ENCODE measurements at places on chromosomes 16 and 17.

GRCh38 chr16:72427783-72428331 is 255.9 kb upstream of the PMFBP1 start:
- no peak for DNase-seq

GRCh38 chr16:17328932-17329331 is 141.8 kb downstream of the XYLT1 start:
- DNase-seq: no peak

GRCh38 chr16:14415291-14415690 is 214.8 kb downstream of the PARN start:
- no peak for DNase-seq

DNA sequence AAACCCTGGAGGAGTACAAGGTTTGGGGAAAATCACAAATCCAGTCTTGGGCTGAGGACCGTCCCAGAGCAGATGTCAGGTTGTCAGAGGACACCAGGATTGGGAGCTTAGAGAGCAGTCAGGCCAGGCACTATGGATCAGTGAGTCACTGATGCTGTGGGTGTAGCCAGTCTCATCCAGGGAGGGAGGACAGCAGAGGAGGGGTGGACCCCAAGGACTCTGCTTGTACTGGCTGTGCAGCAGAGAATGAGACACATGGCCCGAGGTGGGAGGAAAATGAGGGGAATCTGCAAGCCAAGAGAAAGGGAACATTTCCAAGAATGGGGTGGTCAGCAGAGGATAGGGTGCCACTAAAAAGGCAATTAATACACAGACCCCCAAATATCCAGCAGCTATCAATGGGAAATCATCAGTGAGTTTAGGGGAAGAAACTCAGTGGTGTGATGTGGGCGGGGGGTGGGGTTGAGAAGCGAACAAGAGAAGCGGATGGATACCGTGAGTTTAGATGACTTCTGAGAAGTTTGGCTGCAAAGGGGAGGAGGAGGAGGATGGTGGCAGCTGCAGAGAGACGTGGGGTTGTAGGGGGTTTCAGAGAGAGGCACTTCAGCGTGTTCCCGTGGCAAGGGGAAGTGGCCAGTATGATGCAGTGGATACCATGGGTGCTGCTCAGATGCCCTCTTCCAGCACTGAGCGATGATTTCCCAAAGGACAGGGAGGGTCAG is 43.9 kb downstream of the ARHGAP27 start:
- no peak for DNase-seq

GRCh38 chr16:85112364-85112763 is at the start of gene CIBAR2:
CIBAR2 (minus strand) TSS chr16:85112472; CDS start chr16:85112352, 120 bp downstream.
- DNase-seq: no peak

DNA sequence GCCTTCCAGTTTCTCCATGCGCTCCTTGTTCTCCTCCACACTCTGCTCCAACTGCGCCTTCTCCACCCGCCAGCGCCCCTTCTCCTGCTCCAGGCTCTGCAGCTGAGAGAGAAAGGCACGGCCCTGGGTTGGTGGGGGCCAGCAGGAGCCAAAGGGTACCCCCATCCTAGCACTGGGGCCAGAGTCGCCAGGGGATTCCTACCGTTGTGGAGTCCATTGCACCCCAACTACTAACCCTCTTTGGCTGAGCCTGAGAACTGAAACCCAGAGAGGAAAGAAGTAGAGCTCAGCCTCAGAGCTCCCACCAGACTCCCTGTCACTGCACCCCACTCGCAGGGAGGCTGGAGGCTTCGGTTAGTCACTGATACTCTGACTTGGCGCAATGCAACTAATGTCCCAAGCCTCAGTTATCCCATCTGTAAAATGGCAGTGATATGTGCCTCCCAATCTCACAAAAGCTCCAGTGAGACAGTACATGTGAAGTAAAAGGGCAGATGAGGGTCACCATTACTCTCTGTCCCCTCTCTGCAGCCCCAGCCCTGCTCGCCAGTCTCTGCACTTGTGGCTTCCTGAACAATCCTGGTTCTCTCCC is 6.2 kb upstream of the SAMD14 start:
- no peak for DNase-seq

GRCh38 chr17:82843904-82844680 is 4.3 kb upstream of the ZNF750 start:
- no peak for DNase-seq

DNA sequence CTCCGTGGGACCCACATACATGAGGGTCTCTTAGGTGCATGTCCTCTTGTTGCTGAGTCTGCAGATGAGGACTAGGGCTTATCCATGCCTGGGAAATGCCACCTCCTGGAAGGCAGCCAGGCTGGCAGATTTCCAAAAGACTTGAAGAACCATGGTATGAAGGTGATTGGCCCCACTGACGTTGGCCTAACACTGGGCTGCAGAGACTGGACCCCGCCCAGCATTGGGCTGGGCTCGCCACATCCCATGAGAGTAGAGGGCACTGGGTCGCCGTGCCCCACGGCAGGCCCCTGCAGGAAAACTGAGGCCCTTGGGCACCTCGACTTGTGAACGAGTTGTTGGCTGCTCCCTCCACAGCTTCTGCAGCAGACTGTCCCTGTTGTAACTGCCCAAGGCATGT is 38.2 kb upstream of the IL21R start:
- DNase-seq: no peak

DNA sequence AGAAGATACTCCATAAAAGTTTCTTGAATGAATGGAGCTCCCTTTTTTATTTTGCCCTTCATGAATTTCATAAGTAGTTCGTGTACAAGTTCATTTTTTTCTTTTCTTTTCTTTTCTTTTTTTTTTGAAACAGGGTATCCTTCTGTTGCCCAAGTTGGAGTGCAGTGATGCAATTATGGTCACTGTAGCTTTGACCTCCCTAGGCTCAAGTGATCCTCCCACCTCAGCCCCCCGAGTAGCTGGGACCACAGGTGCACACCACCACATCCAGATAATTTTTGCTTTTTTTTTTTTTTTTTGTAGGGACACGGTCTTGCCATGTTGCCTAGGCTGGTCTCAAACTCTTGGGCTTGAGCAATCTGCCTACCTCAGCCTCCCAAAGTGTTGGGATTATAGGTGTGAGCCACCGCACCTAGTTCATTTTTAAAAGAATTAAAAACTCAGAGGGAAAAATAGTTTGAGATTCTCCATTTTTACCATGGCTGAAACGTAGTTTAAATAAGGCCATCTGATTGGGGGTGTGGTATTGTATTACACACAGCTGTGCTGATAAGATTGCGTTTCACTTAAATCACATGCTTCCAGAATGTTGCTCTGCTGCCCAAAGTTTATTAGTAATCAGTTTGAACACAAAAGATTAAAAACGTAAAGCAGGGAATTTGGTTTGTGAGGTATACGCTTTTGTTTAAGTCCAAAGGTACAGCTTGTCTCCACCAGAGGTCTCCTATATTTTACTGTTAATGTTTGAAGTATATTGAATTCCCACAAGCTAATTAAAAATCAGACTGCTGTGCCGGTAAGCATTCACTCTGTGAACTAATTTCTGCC is 154.1 kb downstream of the SOCS1 start:
- DNase-seq: no peak

GRCh38 chr17:43714465-43715149 is 44.0 kb downstream of the SOST start:
- no peak for DNase-seq

GRCh38 chr16:77856438-77857160 is 68.2 kb downstream of the VAT1L start:
- no peak for DNase-seq

DNA sequence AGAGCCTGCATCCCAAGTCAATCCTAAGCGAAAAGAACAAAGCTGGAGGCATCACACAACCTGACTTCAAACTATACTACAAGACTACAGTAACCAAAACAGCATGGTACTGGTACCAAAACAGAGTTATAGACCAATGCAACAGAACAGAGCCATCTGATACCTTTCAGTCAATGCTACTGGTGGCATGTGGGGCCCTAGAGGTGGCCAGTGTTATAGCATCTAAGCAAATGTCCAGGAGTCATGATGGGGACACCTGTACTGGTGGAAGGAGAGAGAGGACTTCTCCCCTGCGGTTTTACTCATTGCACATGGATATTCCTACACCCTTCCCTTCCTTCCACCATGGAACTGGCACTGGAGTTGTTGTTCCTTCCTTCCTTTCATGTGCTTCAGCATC is 6.0 kb upstream of the ASIC2 start:
- no peak for DNase-seq

GRCh38 chr17:8324132-8324531 is 14.1 kb downstream of the ARHGEF15 start:
- no peak for DNase-seq

DNA sequence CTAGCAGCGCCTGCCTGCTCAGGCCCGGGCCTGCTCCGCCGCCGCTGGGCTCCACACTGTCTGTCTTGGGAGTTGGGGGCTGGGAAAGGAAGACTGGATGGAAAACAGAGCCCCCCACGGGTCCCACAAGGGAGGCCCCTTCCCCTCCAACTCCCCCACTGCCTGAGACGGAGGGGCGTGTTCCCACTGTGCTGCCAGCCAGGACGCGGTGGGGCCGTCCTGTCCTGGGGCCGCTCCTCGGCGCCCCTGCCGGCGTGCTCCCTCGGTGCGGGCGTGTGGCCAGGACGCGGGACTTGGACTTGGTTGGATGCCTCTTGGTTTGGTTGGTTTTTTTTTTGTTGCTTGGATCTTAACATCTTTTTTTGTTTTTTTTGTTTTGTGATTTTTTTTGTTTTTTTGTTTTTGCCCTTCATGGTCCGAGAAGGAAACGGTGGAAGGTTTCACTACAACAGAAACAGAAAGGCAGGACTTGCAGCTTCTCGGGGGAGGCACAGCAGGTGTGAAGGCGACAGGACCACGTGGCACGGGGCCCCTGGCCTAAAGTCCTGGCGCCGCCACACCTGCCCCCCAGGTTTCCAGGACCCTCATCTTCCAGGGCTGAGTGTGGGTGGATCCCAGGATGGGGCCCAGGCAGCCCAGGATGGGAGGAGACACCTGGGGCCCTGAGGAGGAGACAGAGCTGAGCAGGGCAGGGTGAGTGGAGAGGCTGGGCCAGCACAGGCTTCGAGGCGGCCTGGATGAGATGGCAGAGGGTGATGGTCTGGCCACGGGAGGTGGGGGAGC is 16.0 kb downstream of the ENGASE start:
- no peak for DNase-seq

GRCh38 chr16:57394444-57394843 is 10.1 kb upstream of the CCL17 start:
- no peak for DNase-seq

- DNase-seq: no peak
These were observed 4.2 kb downstream of the LHX1 start for GRCh38 chr17:36941265-36942010.

DNA sequence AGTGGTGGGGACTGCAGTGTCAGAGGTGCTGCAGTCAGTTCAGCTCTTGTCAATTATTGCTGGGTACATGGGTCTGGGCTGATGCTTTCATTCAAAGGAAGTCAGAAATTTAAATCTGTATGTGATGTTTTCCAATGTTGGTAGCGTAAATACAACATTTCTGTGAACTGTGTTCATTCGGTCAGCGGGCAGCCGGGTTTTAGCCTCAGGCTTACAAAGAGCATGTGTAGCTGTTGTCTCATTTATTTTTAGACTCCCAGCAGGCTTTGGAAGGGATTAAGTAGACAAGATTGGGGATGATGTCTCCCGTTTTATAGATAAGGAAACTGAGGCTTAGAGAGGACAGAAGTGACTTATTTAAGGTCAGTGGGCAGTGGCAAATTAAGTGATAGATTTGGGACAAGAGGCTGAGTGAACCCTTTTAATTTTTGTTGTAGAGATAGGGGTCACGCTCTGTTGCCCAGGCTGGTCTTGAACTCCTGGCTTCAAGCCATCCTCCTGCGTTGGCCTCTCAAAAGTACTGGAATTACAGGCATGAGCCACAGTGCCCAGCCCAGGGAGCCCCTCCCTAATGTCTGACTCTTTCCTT is 8.1 kb downstream of the AQP8 start:
- DNase-seq: no peak

DNA sequence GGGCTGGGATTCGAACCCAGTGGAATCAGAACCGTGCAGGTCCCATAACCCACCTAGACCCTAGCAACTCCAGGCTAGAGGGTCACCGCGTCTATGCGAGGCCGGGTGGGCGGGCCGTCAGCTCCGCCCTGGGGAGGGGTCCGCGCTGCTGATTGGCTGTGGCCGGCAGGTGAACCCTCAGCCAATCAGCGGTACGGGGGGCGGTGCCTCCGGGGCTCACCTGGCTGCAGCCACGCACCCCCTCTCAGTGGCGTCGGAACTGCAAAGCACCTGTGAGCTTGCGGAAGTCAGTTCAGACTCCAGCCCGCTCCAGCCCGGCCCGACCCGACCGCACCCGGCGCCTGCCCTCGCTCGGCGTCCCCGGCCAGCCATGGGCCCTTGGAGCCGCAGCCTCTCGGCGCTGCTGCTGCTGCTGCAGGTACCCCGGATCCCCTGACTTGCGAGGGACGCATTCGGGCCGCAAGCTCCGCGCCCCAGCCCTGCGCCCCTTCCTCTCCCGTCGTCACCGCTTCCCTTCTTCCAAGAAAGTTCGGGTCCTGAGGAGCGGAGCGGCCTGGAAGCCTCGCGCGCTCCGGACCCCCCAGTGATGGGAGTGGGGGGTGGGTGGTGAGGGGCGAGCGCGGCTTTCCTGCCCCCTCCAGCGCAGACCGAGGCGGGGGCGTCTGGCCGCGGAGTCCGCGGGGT is at the start of gene CDH1:
TSS of gene CDH1 (plus strand) at position 247 of the 684 bp plus-strand sequence. CDS start at position 371, 124 bp downstream.
- DNase-seq: no peak

GRCh38 chr17:62631086-62631935 is 3.8 kb downstream of the MRC2 start:
- DNase-seq: no peak

DNA sequence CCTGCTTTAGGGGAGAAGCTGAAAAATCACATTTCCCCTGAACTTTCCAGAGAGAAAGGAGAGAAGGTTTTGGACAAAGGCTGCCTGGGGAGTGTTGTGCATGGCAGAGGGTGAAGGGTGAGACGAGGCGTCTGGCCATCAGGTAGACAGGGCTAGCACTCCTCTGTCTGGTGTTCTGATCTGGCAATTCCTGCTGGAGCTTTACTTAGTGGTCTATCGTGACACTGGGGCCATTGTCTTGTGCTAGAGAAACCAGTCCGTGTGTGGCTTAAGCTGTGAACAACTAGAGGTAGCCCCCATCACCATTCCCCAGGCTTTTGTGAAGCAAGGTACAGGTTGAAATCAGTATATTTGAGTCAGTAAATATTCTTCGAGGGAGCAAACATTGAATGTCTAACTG is 8.5 kb downstream of the RHBDL3 start:
- no peak for DNase-seq

DNA sequence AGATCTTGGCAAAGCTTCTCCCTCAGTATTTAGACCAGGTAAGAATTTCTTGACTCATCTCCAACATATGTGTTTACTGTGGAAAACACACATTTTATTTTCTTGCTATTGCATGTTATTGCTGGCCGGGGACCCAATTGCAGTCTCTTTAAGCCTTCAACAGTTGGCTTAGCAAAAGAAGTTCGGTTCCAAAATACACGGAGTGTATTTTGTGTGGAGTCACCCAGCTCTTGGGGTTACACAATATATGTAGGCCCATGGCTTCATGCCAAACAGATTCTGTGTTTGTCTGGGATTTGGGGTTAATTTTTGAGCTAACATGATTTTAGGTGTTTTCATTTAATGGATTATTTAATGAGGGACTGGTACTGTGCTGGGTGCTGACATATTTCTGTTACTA is 4.0 kb downstream of the ALDH3A2 start:
- DNase-seq: no peak

DNA sequence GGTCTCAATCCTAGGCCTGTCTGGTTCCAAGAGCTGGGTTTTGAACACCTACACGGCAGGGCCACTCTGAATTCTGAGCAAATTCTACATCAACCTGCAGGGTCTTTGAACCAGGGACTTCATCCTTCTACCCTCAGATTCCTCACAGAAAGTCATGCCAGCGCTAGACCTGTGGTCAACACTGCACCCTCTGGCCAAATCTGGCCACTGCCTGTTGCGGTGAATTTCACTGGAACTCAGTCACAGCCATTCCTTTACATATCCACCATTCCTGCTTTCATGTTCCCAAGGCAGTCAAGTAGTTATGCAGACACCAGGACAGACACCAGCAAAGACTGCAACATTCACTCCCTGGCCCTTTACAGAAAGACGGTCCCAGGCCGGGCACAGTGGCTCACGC is 144.6 kb downstream of the C16orf95 start:
- no peak for DNase-seq

All from omental fat pad (tissue), 4 donors.